Neural crest cell (in vitro differentiated cells): ENCODE measurements at places on chromosomes 5 and 9. TPM values are rescaled to one million over a fixed set of nuclear protein-coding genes. Genes with fewer than 3 reads are reported as not detected.

GRCh38 chr9:22108581-22109370 lies 99.7 kb upstream of the CDKN2B start:
- no peaks in the 10 kb centered on the region for H3K27me3 ChIP-seq
- DNase-seq = no peak
- no peak overlapping the region for H3K4me3 ChIP-seq
- no peak overlapping the region for H3K27ac ChIP-seq
- no peaks in the 10 kb centered on the region for H3K4me1 ChIP-seq
- no peaks in the 10 kb centered on the region for H3K36me3 ChIP-seq

The HNRNPA0 gene
- total RNA-seq = 99.0 and 102 TPM in 2 replicates

DNA sequence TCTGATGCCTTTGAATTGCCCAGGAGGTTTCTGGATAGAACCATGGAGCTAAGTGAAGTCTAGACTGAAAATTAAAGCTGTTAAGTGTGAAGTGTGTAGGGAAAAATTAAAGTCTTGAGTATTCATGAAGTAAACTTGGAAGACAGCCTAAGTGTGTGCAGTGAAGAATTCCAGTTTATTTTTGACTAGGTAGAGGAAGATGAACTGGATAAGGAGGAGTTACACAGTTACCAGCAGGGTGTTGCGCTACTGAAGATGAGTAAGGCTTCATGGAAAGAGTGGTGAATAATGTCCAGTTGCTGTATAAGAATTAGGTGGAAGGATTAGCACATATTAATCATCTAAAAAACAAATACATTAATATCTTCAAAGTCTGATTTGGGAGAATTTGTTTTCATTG lies 5.7 kb upstream of the CHD1 start:
- H3K4me3 ChIP-seq = no peak overlapping the region
- no peak for DNase-seq
- H3K36me3 ChIP-seq = no peaks in the 10 kb centered on the region
- H3K27ac ChIP-seq = no peak overlapping the region

DNA sequence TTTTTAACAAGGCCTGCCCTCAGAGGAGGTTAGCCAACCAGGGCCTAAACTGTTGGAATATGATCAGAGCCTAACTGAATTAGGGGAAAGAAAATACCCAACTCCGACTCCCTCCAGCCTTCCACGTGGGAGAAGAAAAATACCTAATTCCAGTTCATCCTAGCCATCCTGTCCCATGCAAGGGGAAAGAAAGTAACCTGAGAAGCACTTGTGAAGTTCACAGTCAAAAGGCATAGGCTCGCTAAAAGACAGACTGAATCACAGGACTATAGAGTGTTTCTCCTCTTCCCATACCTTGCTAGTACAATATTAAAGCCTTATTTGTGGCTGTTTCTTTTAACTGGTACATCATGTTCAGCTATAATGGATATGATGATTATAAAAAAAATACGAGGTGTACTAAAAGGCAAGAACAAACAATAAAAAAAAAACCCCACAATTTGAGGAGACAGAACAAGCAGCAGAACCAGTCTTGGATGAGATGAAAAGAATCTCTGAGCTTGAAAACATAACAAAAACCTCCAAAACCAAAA lies 18.0 kb upstream of the ATP10B start:
- H3K27ac ChIP-seq = no peak overlapping the region
- H3K36me3 ChIP-seq = no peaks in the 10 kb centered on the region
- H3K4me3 ChIP-seq = no peak overlapping the region
- DNase-seq = no peak

- no peak for DNase-seq
- H3K27ac ChIP-seq = no peak overlapping the region
- H3K36me3 ChIP-seq = no peaks in the 10 kb centered on the region
- no peaks in the 10 kb centered on the region for H3K27me3 ChIP-seq
These were observed 192.8 kb upstream of the IZUMO3 start for GRCh38 chr9:24738421-24738961.

The CYSRT1 gene
- 1.2 and 1.6 TPM in 2 replicates for total RNA-seq

The GABRA6 gene
- not detected in 2 replicates for total RNA-seq

GRCh38 chr5:103480246-103480645 lies 82.3 kb downstream of the NUDT12 start:
- H3K27me3 ChIP-seq = no peaks in the 10 kb centered on the region
- peaks cover 21% of the 10 kb centered on the region for H3K4me1 ChIP-seq
- no peak for DNase-seq
- no peak overlapping the region for H3K27ac ChIP-seq
- no peaks in the 10 kb centered on the region for H3K36me3 ChIP-seq
- no peak overlapping the region for H3K4me3 ChIP-seq

The BSPRY gene
- total RNA-seq = not detected in 2 replicates

DNA sequence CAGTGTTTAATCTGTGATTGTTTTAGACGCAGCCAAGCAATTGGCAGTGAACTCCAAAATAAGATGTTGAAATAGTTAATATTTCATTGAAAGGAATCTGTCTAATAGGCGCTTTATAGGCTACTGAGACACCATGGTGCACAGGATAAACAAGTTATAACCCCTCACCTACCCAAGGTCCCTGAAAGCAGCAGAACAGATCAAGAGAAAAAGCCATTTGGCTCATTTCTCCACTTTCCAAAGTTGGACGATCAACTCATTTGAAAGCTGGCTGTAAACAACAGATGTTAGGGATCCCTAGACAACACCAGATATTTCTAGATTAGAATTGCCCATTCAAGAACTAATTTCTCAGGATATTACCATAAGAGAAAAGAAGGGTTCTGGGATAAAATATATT lies 4.9 kb downstream of the PUM3 start:
- H3K27ac ChIP-seq = no peak overlapping the region
- H3K4me3 ChIP-seq = no peak overlapping the region
- H3K4me1 ChIP-seq = peaks cover 10% of the 10 kb centered on the region
- DNase-seq = no peak

GRCh38 chr5:107860044-107860443 lies 189.3 kb upstream of the EFNA5 start:
- H3K27ac ChIP-seq = no peak overlapping the region
- H3K36me3 ChIP-seq = peaks cover 11% of the 10 kb centered on the region
- no peak overlapping the region for H3K4me3 ChIP-seq
- H3K4me1 ChIP-seq = peaks cover 11% of the 10 kb centered on the region

DNA sequence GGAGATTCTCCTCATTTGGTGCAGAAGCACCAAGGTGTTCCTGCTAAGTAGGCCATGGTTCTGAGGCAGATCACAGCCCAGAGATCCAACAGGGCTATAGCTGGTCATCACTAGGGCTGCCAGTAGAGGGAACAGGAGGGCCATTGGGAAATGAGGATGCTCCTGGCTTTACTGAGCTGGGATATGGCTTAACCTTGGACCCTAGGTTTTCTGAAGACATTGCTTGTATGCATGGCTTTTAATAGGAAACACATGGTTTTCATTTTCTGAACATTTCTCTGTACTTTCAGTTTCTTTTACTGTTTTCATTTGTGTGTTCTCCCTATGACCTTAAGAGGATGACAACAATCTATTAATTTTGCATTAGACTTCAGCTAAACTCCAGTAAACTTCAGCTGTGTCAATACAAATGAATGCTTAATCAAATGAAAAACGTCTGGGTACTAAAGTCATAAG lies at the start of gene IFNW1:
IFNW1 (minus strand) TSS at position 406 of the 456 bp plus-strand sequence; CDS start at position 144, 262 bp downstream.
- no peak for DNase-seq
- no peaks in the 10 kb centered on the region for H3K36me3 ChIP-seq
- no peaks in the 10 kb centered on the region for H3K27me3 ChIP-seq
- no peak within 1 kb of the TSS for H3K27ac ChIP-seq
- no peak within 1 kb of the TSS for H3K4me3 ChIP-seq

GRCh38 chr9:108283696-108284095 lies 572.1 kb downstream of the ACTL7B start:
- no peaks in the 10 kb centered on the region for H3K27me3 ChIP-seq
- H3K4me3 ChIP-seq = no peak overlapping the region
- no peaks in the 10 kb centered on the region for H3K36me3 ChIP-seq
- no peaks in the 10 kb centered on the region for H3K4me1 ChIP-seq
- DNase-seq = no peak

DNA sequence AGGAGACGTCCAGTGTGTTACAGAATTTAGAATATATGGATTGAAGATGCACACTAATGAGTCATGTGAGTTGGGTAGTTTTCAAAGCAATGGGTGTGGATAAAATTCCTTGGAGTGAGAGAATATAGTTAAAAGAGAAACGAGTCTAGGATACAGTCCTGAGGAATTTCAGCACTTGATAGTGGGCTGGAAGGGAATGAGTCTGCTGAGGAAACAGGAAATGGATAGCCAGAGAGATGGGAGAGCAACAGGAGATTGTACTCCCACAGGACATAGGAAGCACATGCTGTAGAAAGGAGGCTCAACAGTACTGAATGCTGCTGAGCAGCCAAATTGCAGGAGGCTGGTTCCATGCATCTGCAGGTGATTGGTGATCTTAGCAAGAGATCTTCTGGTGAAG lies 68.1 kb downstream of the FBN2 start:
- no peak for DNase-seq
- H3K27me3 ChIP-seq = no peaks in the 10 kb centered on the region
- no peak overlapping the region for H3K4me3 ChIP-seq
- no peaks in the 10 kb centered on the region for H3K4me1 ChIP-seq
- no peak overlapping the region for H3K27ac ChIP-seq
- H3K36me3 ChIP-seq = peaks cover 14% of the 10 kb centered on the region

GRCh38 chr5:20369518-20369885 lies 381.5 kb upstream of the CDH18 start:
- no peaks in the 10 kb centered on the region for H3K27me3 ChIP-seq
- H3K36me3 ChIP-seq = no peaks in the 10 kb centered on the region
- DNase-seq = no peak
- H3K27ac ChIP-seq = no peak overlapping the region
- H3K4me1 ChIP-seq = peaks cover 21% of the 10 kb centered on the region

The ANKRD18A gene
- 4.8 and 7.6 TPM in 2 replicates for total RNA-seq
